ENCODE measurements at places on chromosomes 7 and 10. TPM values are rescaled to one million over a fixed set of nuclear protein-coding genes. Genes with fewer than 3 reads are reported as not detected.

DNA sequence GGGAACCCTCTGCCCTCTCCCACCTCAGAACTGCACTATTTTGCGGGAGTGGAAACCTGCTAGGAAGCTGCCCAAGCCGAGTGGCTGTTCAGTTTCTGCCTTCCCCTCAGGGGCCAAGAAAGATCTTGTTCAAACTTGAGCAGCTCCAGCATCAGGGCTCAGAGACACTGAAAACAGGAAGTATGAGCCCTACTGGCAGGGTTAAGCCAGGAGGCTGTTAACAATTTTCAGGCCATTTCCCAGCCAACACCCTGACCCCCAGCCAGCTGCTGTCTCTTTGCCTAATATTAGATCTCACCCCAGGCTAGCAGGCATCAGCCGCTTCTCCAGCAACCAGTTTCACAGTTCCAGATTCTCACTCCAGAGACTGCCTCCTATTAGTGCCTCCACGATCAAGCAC lies 9.2 kb downstream of the PLAU start:
- DNase-seq = no peak
- H3K4me1 ChIP-seq = peaks cover 22% of the 10 kb centered on the region
- H3K27me3 ChIP-seq = no peaks in the 10 kb centered on the region
- peak overlapping the region; percentile 80 for H3K27ac ChIP-seq
- peaks cover 17% of the 10 kb centered on the region for H3K36me3 ChIP-seq
- no peak overlapping the region for H3K4me3 ChIP-seq

TDRD1 gene
- total RNA-seq = not detected

DNA sequence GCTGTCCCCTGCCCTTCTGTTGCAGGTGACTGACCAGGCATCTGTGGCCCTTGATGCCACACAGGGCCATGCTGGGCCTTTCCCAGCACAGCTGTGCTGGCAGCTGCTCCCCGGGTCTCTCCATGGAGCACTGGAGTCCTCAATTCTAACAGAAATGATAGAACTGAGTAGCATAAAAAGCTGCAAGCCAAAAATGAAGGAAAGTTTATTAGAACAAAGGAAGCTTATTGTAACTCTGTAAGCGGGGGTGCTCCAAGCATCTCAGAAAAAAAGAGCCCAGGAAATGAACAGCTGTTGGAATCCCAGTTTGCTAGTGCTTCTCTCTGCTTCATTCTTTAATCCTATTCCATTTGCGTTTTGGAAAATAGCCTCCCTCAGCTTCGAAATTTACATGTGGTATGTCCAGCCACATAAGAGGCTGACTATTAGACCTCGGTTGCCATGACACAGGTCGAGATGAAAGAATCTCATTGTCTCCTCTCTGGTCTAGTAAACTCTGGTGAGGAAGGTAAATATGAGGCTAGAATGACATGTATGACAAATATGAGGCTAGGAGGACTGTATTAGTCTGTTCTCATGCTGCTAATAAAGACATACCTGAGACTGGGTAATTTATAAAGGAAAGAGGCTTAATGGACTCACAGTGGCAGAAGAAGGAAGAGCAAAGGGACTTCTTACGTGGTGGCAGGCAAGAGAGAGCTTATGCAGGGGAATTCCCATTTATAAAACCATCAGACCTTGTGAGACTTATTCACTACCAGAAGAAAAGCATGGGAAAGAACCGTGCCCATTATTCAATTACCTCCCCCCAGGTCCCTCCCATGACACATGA lies 23.7 kb downstream of the EPDR1 start:
- no peak overlapping the region for H3K27ac ChIP-seq
- H3K27me3 ChIP-seq = no peaks in the 10 kb centered on the region
- no peak overlapping the region for H3K4me3 ChIP-seq
- no peak for DNase-seq
- H3K4me1 ChIP-seq = peaks cover 17% of the 10 kb centered on the region

DNA sequence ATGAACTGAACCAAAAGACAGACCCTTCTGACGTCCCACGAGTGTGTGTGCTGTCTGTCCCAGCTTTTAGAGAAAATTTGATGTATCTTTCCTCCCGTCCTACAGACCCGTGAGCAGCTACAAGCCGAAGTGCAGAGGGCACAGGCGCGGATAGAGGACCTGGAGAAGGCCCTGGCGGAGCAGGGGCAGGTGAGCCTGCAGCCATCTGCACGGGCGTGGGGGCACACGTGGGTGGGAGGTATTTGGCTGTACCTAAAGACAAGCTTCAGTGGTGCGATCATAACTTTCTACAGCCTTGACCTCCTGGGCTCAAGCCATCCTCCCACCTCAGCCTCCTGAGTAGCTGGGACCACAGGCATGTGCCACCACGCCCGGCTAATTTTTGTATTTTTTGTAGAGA lies 41.7 kb upstream of the DPYSL4 start:
- DNase-seq = no peak
- no peak overlapping the region for H3K27ac ChIP-seq
- H3K4me1 ChIP-seq = no peaks in the 10 kb centered on the region

GRCh38 chr7:36607721-36608095 lies 116.6 kb downstream of the AOAH start:
- DNase-seq = no peak
- H3K4me3 ChIP-seq = no peak overlapping the region
- H3K4me1 ChIP-seq = no peaks in the 10 kb centered on the region

STEAP1 gene
- total RNA-seq = 15.6 TPM

DNA sequence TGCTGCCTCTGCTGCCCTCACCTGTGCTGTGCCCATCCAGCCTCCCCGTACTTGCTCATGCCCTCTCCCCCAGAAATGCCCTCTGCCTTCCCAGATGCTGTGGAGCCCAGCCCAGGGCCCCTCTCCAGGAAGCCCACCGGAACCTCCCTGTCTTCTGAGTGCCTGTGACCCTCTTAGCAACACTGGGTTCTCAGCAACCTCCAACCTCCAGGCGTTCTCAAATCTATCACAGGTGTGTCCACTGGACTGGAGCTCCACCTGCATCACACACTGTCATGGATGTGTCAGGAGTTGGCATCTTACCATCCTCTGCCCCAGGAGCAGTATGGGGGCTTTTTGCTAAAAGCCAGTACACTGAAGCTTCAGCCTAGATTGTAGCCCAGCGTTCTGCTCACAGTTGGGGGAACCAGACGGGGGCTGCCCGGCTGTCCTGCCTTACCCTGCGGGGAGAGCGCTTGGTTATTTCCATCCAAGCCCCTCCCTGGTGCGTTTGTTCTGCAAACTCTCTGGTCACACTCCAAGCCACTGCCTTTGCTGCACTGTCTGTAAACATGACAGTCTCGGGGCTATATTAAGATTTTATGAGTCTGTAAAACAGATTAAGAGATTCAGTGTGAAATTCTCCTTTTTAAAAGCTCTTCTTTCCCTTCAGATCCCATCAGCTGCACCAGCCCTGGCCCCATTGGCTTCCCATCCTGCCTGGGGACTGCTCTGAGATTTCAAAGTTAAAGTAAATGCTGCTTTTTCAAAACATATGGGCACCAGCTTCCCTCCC lies 71.3 kb upstream of the CPXM2 start:
- no peaks in the 10 kb centered on the region for H3K27me3 ChIP-seq
- no peaks in the 10 kb centered on the region for H3K36me3 ChIP-seq
- H3K27ac ChIP-seq = no peak overlapping the region
- peaks cover 3% of the 10 kb centered on the region for H3K4me1 ChIP-seq
- DNase-seq = no peak
- no peak overlapping the region for H3K4me3 ChIP-seq
